ENCODE measurements at places on chromosomes 13 and 19.

- no peak for DNase-seq
These were observed 31.3 kb downstream of the ZNF560 start for GRCh38 chr19:9467161-9467560.

GRCh38 chr19:1285737-1286360 is at the start of gene EFNA2:
TSS of gene EFNA2 (plus strand) at chr19:1285873. CDS start at chr19:1286169, 296 bp downstream.
- no peak for DNase-seq

- no peak for DNase-seq
These were observed 38.9 kb downstream of the DZIP1 start for GRCh38 chr13:95605448-95606125.

- peak; percentile 5 for DNase-seq
These were observed 51.9 kb downstream of the CELF5 start for GRCh38 chr19:3276341-3276799.

DNA sequence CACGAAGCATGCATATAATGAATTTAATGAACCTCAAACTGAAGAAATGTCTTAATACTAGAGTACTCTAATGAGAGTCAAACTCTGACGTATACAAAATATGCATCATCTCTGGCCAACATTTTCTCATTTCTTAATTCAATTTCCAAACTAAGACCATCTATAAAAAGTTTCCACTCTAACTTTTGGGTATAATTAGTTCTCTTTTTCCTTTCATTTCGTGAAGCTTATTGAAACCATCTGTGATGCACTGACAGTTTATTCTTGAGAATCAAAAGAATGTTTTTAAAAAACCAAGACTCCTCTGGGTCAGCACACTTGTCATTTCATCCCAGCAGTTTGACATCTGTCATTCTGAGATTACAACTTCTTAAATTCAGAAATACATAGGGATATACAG is 90.0 kb downstream of the CAB39L start:
- no peak for DNase-seq

- no peak for DNase-seq
These were observed 611.4 kb downstream of the PCDH9 start for GRCh38 chr13:66618702-66619101.

GRCh38 chr19:3188627-3189596 is 3.2 kb downstream of the NCLN start:
- DNase-seq = no peak

- no peak for DNase-seq
These were observed 156.8 kb downstream of the DNAJC3 start for GRCh38 chr13:95833719-95834118.

DNA sequence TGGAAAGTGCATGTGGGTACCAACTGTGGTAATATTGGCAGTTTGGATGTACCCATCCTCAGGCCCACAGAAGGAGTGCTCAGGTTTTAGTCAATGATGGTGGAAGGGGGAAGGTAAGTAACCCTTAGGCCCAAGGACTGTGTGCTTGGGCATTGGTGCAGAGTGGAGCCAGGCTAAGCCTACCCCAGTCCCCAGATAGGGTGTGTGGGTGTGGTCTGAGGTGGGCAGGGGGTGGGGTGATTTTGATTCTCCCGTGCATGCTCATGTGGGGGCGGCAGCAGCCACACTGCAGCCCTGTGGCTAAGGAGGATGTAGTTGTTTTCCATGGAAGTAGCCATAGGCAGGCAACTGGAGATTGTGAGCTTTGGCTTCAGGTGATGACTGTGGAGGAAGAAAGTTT is 2197.3 kb downstream of the PCDH9 start:
- no peak for DNase-seq

DNA sequence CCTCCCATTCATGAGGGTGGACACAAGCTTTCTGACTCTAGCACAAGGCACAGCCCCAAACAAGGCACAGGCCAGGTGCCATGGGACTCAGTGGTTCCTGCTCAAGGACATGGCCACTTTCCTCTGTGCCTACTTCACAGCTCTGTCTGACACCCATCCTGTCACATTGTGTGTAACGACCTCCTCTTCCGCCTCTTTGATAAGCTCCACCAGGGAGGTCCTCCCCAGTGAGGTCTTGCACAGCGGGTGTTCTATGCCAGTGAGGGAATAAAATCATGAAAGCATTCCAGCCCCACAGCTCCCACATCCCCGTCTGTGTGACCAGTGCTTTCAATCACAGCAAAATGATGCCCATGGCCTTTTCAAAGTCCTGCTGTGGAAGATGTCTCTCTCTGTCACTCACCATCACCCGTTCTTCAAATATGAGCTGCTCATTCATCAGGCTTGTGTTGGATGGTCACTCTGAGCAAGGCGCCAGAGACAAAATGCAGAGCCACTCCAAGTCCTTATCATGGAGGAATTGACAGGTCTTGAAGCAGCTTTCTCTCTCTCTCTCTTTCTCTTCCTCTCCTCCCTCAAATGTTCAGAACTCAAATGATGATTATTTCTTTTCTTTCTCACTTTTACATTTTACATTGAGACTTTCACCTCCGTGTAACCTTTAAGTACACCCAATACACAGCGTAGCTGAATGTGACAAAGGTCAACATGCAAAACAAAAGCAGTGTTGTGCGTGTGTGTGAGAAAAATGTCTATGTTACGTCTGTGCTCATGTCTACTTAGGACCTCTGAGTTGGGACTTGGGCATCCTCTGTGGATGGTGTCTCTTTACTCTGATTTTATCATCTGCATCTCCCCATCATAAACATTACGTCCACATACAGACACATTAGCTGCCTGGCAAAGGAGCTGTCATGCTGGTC is 8.0 kb upstream of the SPATA13 start:
- no peak for DNase-seq

DNA sequence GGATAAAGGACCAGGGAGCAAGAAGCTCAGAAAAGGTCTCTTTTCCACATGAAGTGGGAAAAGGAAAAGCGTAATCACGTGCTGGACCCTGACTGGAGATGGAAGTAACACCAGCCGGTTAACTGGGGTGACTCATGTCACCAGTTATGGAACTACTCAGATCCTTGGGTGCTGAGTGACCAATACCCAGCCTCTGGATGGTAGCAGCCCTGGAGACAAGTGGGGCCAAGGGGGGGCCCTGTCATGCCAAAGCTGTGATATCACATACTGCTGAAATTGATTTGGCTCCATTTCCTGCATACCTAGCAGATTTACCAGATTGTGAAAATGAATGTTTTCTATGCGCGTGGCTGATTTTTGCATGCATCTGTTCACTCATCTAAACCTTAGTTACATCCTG is 158.9 kb downstream of the ZIC5 start:
- DNase-seq = no peak
